WTC11 (cell line): ENCODE measurements at places on chromosomes 11 and 22.
A peak's percentile ranks its signal among the peaks of the same experiment; 100 is the strongest.

GRCh38 chr22:23714596-23715578 lies 24.1 kb downstream of the RGL4 start:
- peak overlapping the region; percentile 71 for H3K4me3 ChIP-seq
- H3K36me3 ChIP-seq = peaks cover 33% of the 10 kb centered on the region
- no peak for DNase-seq

- peak; percentile 29 for DNase-seq
- no peaks in the 10 kb centered on the region for H3K36me3 ChIP-seq
- H3K4me1 ChIP-seq = peaks cover 37% of the 10 kb centered on the region
- H3K27me3 ChIP-seq = no peaks in the 10 kb centered on the region
These were observed 420.6 kb upstream of the FAT3 start for GRCh38 chr11:91804042-91804441.

- no peak for DNase-seq
- H3K36me3 ChIP-seq = no peaks in the 10 kb centered on the region
- H3K27me3 ChIP-seq = peaks cover 4% of the 10 kb centered on the region
- H3K4me3 ChIP-seq = no peak overlapping the region
- no peak overlapping the region for H3K27ac ChIP-seq
These were observed 11.4 kb downstream of the DGAT2 start for GRCh38 chr11:75779960-75780359.

DNA sequence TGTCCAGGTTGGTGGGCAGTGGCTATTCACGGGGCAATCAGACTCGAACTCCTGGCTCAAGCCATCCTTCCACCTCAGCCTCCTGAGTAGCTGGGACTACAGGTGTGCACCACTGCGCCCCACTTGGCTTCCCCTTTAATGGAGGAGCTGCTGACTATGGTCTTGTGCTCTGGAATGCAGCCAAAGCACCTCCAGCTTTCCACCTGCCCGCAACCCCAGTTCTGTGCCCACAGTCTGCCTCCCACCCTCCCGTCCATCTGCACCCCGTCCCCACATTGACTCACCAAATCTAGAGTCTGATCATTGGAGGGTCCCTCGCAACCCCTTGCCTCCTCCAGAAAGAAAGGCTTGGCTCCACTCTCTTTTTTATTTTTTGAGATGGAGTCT lies 41.0 kb downstream of the KCNJ4 start:
- DNase-seq = peak; percentile 6
- no peak overlapping the region for H3K27ac ChIP-seq
- H3K36me3 ChIP-seq = peaks cover 13% of the 10 kb centered on the region
- H3K4me3 ChIP-seq = no peak overlapping the region
- peaks cover 17% of the 10 kb centered on the region for H3K4me1 ChIP-seq
- H3K27me3 ChIP-seq = peaks cover 4% of the 10 kb centered on the region; the same call in 1 of the 2 replicates

- no peak overlapping the region for H3K4me3 ChIP-seq
- no peak for DNase-seq
- no peaks in the 10 kb centered on the region for H3K4me1 ChIP-seq
- H3K27me3 ChIP-seq = no peaks in the 10 kb centered on the region; the same call in 1 of the 2 replicates
- no peak overlapping the region for H3K27ac ChIP-seq
These were observed 2.3 kb downstream of the LSP1 start for GRCh38 chr11:1854949-1855885.
